ENCODE measurements at places on chromosomes 6 and 20. TPM values are rescaled to one million over a fixed set of nuclear protein-coding genes. Genes with fewer than 3 reads are reported as not detected.

GRCh38 chr6:34529665-34530327 is 26.3 kb downstream of the SPDEF start:
- no peaks in the 10 kb centered on the region for H3K4me1 ChIP-seq
- no peak overlapping the region for H3K27ac ChIP-seq
- no peaks in the 10 kb centered on the region for H3K36me3 ChIP-seq
- no peak for DNase-seq
- no peak overlapping the region for H3K4me3 ChIP-seq

GRCh38 chr6:33783781-33784520 is 5.0 kb downstream of the LEMD2 start:
- H3K27ac ChIP-seq: no peak overlapping the region
- no peak overlapping the region for H3K4me3 ChIP-seq
- no peaks in the 10 kb centered on the region for H3K36me3 ChIP-seq
- peaks cover 19% of the 10 kb centered on the region for H3K4me1 ChIP-seq
- no peak for DNase-seq

CDK5RAP1 gene
- total RNA-seq: 19.4 TPM

RNF146 gene
- 44.8 TPM for total RNA-seq

- DNase-seq: no peak
- H3K27ac ChIP-seq: no peak overlapping the region
- H3K27me3 ChIP-seq: no peaks in the 10 kb centered on the region
- H3K4me1 ChIP-seq: no peaks in the 10 kb centered on the region
Observed at GRCh38 chr6:170265655-170266054, 25.2 kb downstream of the DLL1 start.

DNA sequence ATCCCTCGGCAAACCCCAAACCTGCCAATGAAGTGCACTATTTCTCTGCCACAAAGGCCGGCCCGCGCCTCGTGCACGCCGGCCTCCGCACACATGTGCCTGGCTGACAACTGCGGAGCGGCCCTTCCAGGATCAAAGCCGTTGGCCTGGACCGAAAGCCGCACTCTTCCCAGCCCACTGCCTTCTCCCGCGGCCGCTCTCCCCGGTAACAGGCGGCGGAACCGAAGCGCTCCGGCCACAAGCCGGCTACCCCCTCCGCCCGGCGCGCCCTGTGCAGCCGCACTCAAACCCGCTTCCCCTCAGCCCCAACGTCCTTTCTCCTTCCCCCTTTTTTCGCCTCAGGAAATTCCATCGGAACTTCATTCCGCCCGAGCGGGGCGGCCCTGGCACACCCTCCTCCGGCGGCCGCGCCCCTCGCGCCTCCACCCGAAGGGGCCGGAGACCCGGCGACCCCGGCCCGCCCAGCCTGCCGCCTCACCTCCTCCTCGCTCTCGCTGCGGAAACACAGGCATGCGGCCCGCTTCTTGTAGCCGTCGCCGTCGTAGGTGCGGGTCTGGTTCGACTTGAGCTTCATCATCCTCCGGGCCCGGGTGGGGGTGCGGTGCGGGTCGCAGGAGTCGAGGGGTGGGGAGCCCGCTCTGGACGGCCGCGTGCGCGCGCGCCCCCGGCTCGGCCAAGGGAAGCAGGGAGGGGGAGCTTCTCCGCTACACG is 528 bp downstream of the NUDT3 start:
- peaks cover 3% of the 10 kb centered on the region for H3K4me1 ChIP-seq
- DNase-seq: peak; percentile 32
- no peaks in the 10 kb centered on the region for H3K27me3 ChIP-seq

DNA sequence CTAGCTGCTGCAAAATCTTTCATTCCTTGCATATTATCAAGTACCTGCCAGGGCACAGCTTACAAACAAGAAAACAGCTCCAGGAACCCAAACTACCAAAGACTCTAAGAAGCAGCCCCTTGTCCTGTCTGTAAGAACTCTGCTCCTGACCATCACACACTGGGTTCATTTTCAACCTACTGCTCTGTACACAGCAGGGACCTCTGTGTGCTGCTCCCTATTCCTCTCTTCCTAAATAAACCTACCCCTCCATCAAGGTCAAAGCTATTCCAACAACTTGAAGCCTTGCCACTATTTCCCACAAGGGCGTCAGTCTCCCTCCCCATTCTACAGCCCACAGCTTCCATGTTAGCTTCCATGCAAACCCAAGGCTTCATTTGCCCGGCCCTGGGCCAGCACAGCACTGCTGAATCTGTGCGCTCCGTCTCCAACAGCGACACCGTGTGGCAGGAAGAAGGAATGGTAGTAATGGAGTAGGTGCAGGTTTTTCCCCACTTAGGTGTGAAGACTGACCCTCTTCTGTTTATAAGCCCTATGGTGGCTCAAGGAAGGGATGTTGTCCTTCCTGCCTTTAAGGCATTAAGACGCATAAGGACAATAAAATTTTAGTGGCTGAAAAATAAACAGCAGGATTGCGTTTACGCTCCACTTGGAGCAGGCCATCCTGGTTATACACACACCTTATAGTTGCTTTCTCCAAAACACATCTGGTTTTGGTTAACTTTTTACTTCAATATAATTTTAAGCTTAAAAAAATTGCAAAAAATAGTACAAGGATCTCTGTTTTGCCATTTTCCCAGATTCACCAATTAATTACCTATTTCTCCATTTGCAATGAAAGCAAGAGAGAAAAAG is 115.2 kb upstream of the NXT1 start:
- no peak overlapping the region for H3K27ac ChIP-seq
- no peaks in the 10 kb centered on the region for H3K36me3 ChIP-seq
- no peaks in the 10 kb centered on the region for H3K27me3 ChIP-seq
- peak; percentile 80 for DNase-seq
- peaks cover 8% of the 10 kb centered on the region for H3K4me1 ChIP-seq

DNA sequence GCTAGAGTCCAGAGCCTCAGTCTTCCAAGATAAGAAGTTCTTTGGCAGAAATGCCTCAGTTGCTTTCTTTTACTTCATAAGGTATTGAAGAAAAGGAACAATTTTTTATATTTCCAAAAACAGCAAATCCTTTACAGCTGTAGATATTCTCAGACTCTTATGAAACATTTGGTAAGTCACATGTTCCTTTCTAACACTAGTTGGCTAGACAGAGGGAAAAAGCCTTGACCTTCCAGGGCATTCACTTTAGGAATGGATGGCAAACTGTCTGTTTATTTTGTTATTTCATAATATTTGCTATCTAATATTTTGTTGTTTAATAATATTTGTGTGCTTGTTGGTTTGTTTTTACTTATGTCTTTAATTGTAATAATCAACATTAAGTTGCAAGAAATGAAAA is 140.8 kb downstream of the PTPRK start:
- peaks cover 4% of the 10 kb centered on the region for H3K4me1 ChIP-seq
- no peak overlapping the region for H3K4me3 ChIP-seq
- H3K27ac ChIP-seq: no peak overlapping the region
- H3K36me3 ChIP-seq: no peaks in the 10 kb centered on the region

DNA sequence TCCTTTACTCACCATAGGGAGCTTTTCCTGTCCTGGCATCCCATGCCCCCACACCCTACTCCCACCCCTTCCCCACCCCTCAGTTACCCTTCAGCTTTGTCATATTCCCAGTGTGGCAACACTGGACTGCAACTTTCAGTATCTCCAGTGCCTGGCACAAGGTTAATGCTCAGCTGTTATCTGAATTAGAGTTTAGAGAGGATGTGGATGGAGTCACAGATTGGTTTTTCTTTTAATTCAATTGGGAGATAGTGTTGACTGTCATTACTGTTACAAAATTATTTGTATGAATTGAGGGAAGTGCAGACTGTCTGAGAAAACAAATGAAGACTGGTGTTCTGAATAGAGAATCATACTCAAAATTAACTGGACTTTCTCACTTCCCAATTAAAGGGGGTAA is 89.9 kb downstream of the TULP4 start:
- peaks cover 2% of the 10 kb centered on the region for H3K4me1 ChIP-seq
- no peak overlapping the region for H3K27ac ChIP-seq
- DNase-seq: no peak
- no peak overlapping the region for H3K4me3 ChIP-seq

- no peak for DNase-seq
- peak overlapping the region; percentile 93 for H3K27ac ChIP-seq
- H3K4me1 ChIP-seq: peaks cover 5% of the 10 kb centered on the region
- H3K36me3 ChIP-seq: no peaks in the 10 kb centered on the region
- peak overlapping the region; percentile 97 for H3K4me3 ChIP-seq
Observed at GRCh38 chr6:31727717-31728671, 1.1 kb downstream of the DDAH2 start.

GRCh38 chr20:43438578-43439316 is 18.9 kb upstream of the SRSF6 start:
- H3K4me1 ChIP-seq: no peaks in the 10 kb centered on the region
- H3K36me3 ChIP-seq: no peaks in the 10 kb centered on the region
- no peaks in the 10 kb centered on the region for H3K27me3 ChIP-seq
- no peak for DNase-seq
